ENCODE measurements at places on chromosomes 4 and X. TPM values are rescaled to one million over a fixed set of nuclear protein-coding genes. Genes with fewer than 3 reads are reported as not detected.

The CCDC158 gene
- total RNA-seq, result 7.2 TPM

The SCARB2 gene
- 231 TPM for total RNA-seq

The GRIA2 gene
- total RNA-seq, result 473 TPM

The NOX1 gene
- total RNA-seq, result not detected

The HOPX gene
- total RNA-seq, result 65.7 TPM

The NAP1L5 gene
- total RNA-seq, result 86.7 TPM

The ATP2B3 gene
- total RNA-seq, result 15.0 TPM

The SMAD1 gene
- 37.6 TPM for total RNA-seq

The ZDHHC15 gene
- total RNA-seq, result 18.0 TPM

The CLDN34 gene
- not detected for total RNA-seq

The TLR10 gene
- 4.2 TPM for total RNA-seq

The MUC7 gene
- not detected for total RNA-seq

The ZFYVE28 gene
- total RNA-seq, result 5.8 TPM

The OPHN1 gene
- total RNA-seq, result 42.9 TPM

The AWAT1 gene
- total RNA-seq, result not detected

The ESX1 gene
- total RNA-seq, result not detected

The GUCY1B1 gene
- 115 TPM for total RNA-seq

The ETDA gene
- not detected for total RNA-seq

The ARX gene
- 10.4 TPM for total RNA-seq

The TRAPPC11 gene
- total RNA-seq, result 68.0 TPM

The COX7B gene
- total RNA-seq, result 157 TPM

The PF4V1 gene
- total RNA-seq, result 1.6 TPM

The NAP1L2 gene
- total RNA-seq, result 65.3 TPM

The GABRG1 gene
- total RNA-seq, result 90.7 TPM

The TBX22 gene
- total RNA-seq, result 0.23 TPM

The DMRTC1 gene
- 0.46 TPM for total RNA-seq

The ASB12 gene
- total RNA-seq, result 0.46 TPM

The SSX2 gene
- total RNA-seq, result not detected

The ZNF185 gene
- total RNA-seq, result 3.7 TPM

The GLRA2 gene
- total RNA-seq, result 52.4 TPM

The MAGED4B gene
- 112 TPM for total RNA-seq

The REPS2 gene
- total RNA-seq, result 26.3 TPM

The RHOH gene
- 0.46 TPM for total RNA-seq

The CT45A2 gene
- not detected for total RNA-seq

The CTAG1A gene
- total RNA-seq, result not detected

The P2RY8 gene
- total RNA-seq, result under 0.01 TPM

The IKBKG gene
- total RNA-seq, result 6.0 TPM
